HL-60 (cell line): ENCODE measurements at places on chromosomes 1 and 21.

DNA sequence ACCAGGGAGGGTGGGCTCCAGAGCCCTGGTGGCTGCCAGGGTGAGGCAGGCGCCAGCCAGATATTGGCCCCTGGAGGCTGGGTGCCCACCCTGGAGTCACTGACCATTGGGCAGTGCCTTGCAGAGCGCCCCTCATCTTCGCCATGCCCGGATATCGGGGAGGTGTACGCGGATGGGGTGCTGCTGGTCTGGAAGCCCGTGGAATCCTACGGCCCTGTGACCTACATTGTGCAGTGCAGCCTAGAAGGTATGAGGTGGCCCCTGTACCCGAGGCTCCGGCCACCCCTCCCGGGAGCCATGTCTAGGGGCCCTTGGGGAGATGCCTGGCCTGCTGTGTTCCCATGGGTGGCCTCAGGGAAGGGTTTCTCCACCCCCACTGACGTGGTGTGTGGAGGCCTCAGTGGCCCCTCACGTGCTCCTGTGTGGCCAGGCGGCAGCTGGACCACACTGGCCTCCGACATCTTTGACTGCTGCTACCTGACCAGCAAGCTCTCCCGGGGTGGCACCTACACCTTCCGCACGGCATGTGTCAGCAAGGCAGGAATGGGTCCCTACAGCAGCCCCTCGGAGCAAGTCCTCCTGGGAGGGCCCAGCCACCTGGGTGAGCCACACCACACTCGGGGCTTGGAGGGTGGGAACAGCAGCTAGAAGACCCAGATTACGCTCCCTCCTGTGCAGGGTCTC lies 30.9 kb downstream of the TRIM11 start:
- no peak for DNase-seq

- no peak for DNase-seq
Measured at GRCh38 chr1:167520711-167521206, 2.4 kb upstream of the CD247 start.

DNA sequence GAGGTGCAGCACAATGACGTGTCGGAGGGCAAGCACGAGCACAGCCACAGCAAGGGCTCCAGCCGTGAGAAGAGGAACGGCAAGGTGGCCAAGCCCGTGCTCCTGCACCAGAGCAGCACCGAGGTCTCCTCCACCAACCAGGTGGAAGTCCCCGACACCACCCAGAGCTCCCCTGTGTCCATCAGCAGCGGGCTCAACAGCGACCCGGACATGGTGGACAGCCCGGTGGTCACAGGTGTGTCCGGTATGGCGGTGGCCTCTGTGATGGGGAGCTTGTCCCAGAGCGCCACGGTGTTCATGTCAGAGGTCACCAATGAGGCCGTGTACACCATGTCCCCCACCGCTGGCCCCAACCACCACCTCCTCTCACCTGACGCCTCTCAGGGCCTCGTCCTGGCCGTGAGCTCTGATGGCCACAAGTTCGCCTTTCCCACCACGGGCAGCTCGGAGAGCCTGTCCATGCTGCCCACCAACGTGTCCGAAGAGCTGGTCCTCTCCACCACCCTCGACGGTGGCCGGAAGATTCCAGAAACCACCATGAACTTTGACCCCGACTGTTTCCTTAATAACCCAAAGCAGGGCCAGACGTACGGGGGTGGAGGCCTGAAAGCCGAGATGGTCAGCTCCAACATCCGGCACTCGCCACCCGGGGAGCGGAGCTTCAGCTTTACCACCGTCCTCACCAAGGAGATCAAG lies 107.5 kb upstream of the VAMP3 start:
- no peak for DNase-seq

DNA sequence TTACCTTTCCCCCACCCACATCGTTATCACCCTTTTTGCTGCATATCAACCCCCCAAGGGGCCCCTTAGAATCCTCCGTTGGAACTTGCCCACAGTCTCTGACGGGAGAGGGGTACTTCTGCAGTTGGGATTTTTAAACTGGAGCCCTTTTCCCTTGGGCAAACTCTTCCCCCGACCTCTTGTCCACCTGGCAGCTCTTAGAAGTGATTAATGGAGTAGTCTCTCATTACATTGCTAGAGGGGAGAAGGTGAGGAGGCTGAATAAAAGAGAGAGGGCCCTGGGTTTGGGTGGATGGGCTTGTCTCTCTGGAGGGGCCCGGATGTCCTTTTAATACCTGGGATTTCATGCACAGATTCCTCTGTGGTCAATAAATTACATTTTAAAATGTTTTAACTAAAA lies 27.2 kb upstream of the TSPAN2 start:
- no peak for DNase-seq

GRCh38 chr1:178899402-178899801 lies 28.5 kb upstream of the ANGPTL1 start:
- no peak for DNase-seq

- no peak for DNase-seq
Measured at GRCh38 chr1:1665815-1666251, 7.0 kb upstream of the CDK11B start.

DNA sequence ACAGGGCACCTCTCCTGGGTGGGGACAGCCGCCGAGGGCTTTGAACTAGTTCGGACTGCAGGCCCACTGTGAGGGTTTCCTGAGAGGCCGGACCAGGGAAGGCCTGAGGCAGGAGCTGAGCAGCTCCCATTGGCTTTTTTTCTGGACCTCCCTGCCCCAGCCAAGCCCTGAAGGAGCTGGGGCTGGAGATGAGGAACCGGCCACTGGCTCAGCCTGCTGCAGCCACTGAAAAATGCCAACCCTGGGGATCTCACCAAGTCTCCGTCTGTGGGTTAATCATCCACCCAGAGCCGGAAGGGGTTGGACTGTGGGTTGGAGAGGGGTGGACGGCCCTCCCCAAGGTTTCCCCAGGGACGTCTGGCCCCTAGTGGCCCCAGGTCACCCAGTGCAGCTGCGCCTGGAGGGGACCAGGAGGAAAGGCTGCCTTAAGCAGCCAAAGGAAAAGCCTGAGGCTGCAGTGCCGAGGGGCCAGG lies 2.5 kb downstream of the VWA1 start:
- peak; percentile 63 for DNase-seq

GRCh38 chr1:24702511-24703293 lies 42.5 kb upstream of the CLIC4 start:
- no peak for DNase-seq

DNA sequence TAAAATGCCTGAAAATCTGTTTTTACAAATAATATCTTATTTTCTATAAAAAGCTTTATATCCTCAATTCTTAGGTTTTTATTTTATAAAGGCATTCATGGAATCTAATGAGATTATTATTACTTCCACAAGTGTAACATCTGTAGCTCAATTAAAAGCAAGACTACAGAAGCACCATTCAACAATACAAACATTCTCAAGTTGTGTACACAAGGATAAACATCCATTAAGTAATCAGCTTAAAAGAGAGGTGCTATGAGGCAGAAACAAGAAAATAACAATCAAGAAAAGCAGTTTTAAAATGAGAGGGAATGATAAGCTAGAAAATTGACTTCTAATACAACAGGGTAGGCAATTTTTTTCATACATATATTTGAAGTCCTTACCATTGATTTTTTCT lies 326.1 kb downstream of the MRPL39 start:
- DNase-seq, result no peak

DNA sequence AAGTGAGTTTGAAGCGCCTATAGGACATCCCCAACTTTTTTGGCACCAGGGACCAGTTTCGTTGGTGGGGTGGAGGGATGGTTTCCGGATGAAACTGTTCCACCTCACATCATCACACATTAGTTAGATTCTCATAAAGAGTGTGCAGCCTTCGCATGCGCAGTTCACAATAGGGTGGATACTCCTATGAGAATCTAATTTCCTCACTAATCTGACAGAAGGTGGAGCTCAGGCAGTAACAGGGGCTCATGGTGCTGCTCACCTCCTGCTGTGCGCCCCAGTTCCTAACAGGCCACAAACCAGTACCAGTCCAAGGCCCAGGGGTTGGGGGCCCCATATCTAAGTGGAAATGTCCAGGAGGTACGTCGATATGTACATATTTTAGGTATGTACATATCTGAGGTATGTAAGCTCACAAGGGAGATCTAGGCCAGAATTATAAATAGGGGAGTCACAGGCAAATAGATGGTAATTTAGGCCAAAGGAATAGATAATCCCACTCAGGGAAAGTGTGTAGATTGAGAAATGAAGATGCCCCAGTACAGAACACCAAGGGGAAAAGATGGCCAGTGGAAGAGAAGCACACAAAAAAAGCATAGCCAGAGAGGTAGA lies 27.5 kb upstream of the RASAL2 start:
- DNase-seq, result no peak

- no peak for DNase-seq
Measured at GRCh38 chr1:22143065-22144033, at the start of gene WNT4. Gene WNT4, minus strand, starts transcription at chr1:22143097. Its CDS starts 175 bp downstream, at chr1:22142922.

GRCh38 chr1:183909672-183910071 lies 104.8 kb downstream of the RGL1 start:
- no peak for DNase-seq

GRCh38 chr1:204084247-204084772 lies 11.4 kb downstream of the SOX13 start:
- no peak for DNase-seq

GRCh38 chr1:175742790-175743459 lies 470 bp downstream of the TNR start:
- DNase-seq, result no peak

DNA sequence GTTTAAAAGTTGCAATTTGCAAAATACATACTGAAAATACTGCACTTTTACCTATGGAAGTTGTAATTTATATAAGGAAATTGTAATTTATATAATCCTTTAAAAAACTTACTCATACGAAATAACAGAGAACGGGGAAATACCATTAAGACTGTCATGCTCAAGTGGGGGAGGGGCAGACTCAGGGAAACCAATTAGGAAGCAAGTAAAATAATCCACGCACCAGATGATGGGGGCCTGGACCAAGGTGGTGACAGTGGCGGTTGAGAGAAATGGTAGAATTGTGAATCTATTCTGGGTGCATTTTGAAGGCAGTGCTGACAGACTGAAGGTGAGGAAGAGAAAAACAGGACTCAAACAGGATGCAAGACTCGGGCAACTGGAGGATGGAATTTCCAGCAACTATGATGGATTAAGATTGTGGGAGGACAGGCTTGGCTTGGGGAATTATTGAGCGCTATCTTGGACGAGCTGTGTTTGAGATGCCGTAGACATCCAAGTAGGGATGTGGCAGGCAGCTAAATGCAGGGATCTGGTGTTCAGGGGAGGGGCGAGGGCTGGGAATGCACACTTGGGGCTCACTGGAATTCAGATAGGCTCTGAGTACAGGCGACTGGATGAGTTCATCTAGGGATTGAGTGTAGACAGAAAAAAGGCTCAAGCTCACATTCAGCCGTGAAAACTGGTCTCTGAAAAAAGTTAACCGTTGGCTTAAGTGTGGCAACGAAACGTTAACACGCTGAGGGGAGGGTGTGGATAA lies 977 bp downstream of the LCA5L start:
- no peak for DNase-seq

GRCh38 chr1:162333991-162334390 lies 42.7 kb downstream of the SPATA46 start:
- no peak for DNase-seq

DNA sequence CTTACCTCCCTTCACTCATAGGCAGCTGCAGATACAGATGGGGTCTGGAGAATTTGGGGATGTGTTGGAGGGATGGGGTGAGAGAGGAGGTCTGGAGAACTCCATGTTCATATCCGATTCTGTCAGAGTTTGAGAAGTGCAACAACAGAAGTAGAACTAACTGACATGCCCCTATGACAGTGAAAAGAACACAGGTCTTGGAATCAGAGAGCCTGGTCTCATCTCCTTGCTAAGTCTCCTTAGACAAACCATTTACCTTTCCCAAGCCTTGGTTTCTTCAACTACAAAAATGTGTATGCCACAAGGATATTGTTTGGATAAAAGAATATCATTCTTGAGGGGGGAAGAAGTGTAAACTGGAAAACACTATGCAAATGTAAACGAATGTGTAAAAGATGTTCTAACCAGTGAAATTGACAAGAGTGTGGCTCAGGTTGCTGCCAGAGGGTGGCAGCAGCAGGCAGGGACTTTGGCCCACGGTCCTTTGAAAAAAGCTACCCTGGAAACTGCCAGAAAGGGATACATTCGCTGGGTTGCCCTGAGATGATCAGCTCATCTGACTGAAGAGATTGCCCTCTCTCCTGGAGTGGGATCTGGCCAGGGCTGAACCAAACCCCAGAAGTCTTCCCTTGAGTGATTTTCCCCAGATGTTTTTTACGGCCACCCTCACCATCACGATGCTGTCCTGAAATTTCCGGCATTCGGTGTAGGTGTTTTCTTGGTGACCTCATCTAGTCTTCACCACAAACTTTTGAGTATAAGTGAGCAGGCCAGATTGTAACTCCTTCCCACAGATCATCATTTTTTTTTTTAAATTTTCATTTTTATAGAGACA lies 17.0 kb upstream of the CD2 start:
- DNase-seq, result peak; percentile 20

DNA sequence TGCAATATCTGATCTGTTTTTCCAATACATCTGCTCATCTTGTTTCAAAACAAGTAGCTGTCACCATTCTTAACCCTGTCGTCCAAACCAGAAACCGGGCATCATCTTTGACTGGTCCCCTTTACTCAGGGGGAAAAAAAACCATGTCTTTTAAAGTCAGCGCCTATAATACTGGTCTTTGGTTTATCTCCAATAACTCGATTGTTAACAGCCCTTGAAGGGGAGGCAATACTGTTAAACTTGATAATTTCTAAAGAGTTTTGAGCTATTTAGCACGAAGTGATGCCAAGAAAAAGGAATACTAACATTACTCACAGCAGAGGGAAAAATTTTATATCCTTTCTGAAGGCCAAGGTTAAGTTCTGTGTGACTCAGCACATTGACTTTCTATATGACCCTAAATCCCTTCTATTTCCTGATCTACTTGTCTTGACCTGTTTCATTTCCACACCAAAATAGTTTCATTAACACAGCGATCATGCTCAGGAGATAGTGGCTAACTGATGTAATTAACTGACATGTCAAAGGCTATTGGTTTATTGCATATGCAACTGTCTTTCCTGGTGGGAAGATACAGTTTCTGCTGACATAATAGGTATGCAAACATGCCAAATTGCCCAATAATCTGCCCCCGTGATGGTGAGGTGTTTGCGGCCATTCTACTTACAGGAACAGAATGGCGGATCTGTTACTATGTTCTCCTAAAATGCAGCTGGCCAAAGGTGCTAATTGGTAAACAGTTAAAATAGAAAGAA lies 59.1 kb downstream of the NFIA start:
- DNase-seq, result peak; percentile 59

- DNase-seq, result no peak
Measured at GRCh38 chr1:211654838-211655787, 20.3 kb downstream of the NEK2 start.

GRCh38 chr1:108504447-108504846 lies 54.3 kb downstream of the NBPF6 start:
- no peak for DNase-seq
